Calu3 (cell line): ENCODE measurements at places on chromosomes 7 and 10.
A peak's percentile ranks its signal among the peaks of the same experiment; 100 is the strongest.

- peaks cover 5% of the 10 kb centered on the region for H3K36me3 ChIP-seq
- DNase-seq, result no peak
- peaks cover 29% of the 10 kb centered on the region for H3K27me3 ChIP-seq
- no peaks in the 10 kb centered on the region for H3K4me1 ChIP-seq
- H3K4me3 ChIP-seq, result no peak overlapping the region
Observed at GRCh38 chr10:86635402-86635801, 18.9 kb upstream of the OPN4 start.

DNA sequence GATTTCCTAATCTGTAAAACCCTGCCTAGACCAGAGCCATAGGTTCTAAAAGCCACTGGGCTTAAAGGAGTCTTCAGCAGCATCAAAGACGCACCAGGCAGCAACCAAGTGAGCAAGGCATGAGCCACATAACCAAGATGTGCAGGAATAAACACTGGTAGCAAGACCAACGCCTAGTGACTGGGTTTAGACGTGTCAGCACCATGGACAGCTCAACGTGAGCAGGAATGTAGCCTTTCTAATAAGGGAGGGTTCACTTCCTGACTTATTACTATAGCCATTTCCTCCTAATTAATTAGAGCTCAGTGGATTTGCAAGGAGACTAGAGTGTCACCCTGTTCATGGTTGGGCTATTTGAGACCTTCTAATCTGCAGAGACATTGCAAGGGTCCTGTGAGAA lies 223.7 kb downstream of the LHFPL3 start:
- H3K27ac ChIP-seq, result no peak overlapping the region
- peaks cover 11% of the 10 kb centered on the region for H3K27me3 ChIP-seq
- H3K4me1 ChIP-seq, result no peaks in the 10 kb centered on the region
- peak; percentile 34 for DNase-seq
- H3K36me3 ChIP-seq, result no peaks in the 10 kb centered on the region
- no peak overlapping the region for H3K4me3 ChIP-seq

GRCh38 chr7:97179454-97180104 lies 62.1 kb downstream of the SDHAF3 start:
- H3K36me3 ChIP-seq, result no peaks in the 10 kb centered on the region
- no peaks in the 10 kb centered on the region for H3K27me3 ChIP-seq
- no peaks in the 10 kb centered on the region for H3K4me1 ChIP-seq
- DNase-seq, result peak; percentile 35

DNA sequence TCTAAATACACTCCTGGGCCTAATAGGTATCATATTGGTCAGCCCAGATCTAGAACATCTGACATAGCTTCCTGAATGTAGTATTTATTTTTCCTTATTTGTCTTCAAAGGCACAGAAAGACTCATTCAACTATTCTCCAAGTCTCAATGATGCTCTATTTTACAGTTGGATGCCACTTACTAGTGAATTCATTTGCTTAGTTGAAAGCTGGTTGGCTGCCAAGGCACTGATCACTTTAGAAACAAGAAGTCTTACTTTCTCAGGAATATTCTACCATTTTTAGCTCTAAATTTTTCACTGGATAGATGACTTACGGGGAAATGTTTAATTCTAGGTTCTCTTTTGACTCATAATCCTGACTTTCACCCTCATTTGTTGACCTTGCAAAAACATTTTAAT lies 863.4 kb downstream of the SORCS1 start:
- DNase-seq, result no peak
- H3K4me1 ChIP-seq, result no peaks in the 10 kb centered on the region
- no peak overlapping the region for H3K4me3 ChIP-seq

- H3K27me3 ChIP-seq, result no peaks in the 10 kb centered on the region
- DNase-seq, result no peak
Observed at GRCh38 chr10:132588301-132589013, 50.9 kb downstream of the INPP5A start.

DNA sequence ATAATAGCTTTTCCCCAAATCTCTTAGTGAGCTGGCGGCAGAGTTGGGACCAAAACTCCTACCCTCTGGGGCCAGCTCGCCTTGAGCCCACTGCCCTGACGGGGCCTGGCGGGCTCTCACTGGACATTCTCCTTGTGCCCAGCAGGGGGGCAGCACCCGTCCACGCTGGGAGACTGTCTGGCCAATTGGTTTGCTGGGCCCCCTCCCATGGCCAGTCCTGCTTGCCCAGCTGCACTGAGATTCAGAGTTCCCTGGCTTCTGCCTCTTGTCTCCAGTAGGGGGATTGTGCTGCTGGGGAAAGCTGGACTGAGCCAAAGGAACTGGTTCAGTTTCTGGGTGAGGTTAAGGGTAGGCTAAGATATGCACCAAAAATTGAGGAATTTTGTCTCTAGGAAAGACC lies 59.8 kb downstream of the RAMP3 start:
- peaks cover 93% of the 10 kb centered on the region for H3K27me3 ChIP-seq
- no peak overlapping the region for H3K4me3 ChIP-seq
- no peaks in the 10 kb centered on the region for H3K36me3 ChIP-seq

DNA sequence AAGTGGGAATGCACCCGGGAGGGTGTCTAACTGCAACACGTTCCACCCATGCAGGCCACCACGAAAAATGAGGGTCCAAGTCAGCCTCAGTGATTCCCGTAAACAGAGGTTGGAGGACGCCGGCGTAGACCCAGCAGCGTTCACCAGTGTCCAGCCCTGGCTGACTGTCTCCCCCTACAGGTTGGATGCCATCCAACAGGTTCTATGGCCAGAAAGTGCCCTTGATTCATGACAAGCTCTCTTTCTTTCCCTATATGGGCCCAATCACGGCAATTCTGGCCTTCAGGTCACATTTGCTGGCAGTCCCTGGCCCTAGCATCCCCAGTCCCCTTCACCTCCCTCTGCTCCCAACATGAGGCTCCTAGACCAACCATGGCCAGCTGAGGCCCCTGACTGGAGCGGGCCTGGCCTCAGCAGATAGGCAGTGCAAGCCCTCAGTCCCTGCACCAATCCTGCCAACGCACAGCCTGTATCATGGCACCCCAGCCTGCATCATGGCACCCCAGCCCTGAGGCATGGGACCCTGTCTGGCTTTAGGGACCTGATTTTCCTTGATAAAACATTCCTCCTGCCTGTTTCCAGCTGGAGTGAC lies 227.4 kb downstream of the GRID1 start:
- peaks cover 27% of the 10 kb centered on the region for H3K27me3 ChIP-seq
- H3K4me3 ChIP-seq, result no peak overlapping the region
- H3K27ac ChIP-seq, result no peak overlapping the region
- no peaks in the 10 kb centered on the region for H3K36me3 ChIP-seq

- DNase-seq, result no peak
- no peak overlapping the region for H3K4me3 ChIP-seq
- no peaks in the 10 kb centered on the region for H3K36me3 ChIP-seq
- no peaks in the 10 kb centered on the region for H3K4me1 ChIP-seq
- H3K27me3 ChIP-seq, result peaks cover 17% of the 10 kb centered on the region
Observed at GRCh38 chr7:95322854-95323253, 1.5 kb downstream of the PON1 start.

GRCh38 chr7:36129048-36129534 lies 24.0 kb upstream of the EEPD1 start:
- H3K36me3 ChIP-seq, result peaks cover 10% of the 10 kb centered on the region
- peaks cover 38% of the 10 kb centered on the region for H3K4me1 ChIP-seq
- DNase-seq, result peak; percentile 70
- no peaks in the 10 kb centered on the region for H3K27me3 ChIP-seq
- peak overlapping the region; percentile 52 for H3K4me3 ChIP-seq

DNA sequence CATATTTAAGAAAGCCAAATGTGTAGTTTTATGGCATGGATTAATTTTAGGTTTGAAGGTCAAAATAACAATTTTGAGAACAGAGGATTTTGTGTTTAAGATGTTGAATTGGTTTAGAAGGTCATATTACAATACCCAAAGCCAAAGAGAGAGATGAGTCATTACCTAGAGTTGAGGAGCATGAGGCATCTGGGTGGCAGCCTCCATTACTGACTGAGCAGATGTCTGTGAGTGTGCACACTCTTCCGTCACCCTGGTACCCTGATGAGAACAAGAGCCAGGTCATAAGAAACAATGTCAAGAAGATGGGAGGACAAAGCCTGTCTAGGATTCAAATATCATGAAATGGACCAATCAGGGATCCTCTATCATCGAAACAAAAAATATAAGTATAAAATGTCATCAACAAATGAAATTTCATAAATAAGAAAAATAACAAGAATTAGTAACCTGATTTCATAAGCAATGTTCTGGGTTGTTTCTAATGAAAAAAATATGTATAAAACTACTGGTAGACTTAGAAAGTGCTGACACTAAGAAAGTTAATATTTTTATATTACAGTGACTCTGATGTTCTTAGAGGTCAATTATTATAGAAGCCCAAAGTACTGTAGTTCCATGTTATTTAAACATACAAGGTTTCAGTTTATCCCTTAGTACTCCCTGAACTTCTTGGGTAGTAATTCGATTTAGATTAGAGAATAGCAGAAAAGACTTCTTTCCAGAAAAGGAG lies 20.0 kb downstream of the CUBN start:
- no peak for DNase-seq
- no peak overlapping the region for H3K4me3 ChIP-seq
- no peak overlapping the region for H3K27ac ChIP-seq
- no peaks in the 10 kb centered on the region for H3K27me3 ChIP-seq
- peaks cover 32% of the 10 kb centered on the region for H3K4me1 ChIP-seq

DNA sequence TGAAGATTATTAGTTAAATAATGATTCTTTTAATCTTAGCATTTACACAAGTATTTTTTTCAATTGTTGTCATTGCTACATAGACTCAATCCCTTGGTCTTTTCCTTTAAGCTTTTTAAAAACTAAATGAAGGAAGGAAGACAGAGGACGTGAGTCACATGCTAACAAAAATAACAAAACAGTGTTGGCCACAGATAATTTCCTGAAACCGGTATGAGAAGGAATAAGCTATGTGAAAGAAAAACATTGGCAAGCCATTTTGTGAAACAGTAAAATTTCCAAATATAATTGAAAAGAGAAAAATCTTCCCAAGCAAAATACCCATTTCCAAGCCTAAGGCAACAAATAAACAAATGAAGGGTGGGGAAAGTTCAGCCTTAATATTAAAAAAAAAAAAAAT lies 223.0 kb downstream of the AHR start:
- H3K4me3 ChIP-seq, result peak overlapping the region; percentile 30

DNA sequence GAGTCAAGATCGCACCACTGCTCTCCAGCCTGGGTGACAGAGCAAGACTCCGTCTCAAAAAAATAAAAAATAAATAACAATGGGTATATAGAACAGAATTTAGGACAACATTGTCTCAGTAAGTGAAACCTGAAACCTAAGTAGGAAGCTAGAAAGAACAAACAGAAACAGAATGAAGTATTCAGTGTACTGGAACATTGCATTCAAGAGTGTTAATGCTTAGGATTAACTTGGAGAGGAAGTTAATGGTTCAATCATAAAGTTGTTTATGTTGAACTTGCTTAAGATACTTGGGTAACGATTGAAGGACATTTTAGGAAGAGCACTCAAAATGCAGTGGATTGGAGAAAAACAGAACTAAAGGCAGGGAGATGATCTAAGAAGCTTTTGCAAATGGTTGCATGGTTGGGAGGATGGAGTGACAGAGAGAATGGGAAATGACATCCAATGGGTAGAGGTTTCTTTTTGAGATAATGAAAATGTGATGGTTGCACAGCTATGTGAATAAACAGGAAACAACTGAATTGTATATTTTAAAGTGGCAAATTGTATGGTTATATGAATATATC lies 233.7 kb downstream of the ADK start:
- H3K36me3 ChIP-seq, result no peaks in the 10 kb centered on the region
- no peaks in the 10 kb centered on the region for H3K4me1 ChIP-seq
- H3K27me3 ChIP-seq, result no peaks in the 10 kb centered on the region
- DNase-seq, result no peak

DNA sequence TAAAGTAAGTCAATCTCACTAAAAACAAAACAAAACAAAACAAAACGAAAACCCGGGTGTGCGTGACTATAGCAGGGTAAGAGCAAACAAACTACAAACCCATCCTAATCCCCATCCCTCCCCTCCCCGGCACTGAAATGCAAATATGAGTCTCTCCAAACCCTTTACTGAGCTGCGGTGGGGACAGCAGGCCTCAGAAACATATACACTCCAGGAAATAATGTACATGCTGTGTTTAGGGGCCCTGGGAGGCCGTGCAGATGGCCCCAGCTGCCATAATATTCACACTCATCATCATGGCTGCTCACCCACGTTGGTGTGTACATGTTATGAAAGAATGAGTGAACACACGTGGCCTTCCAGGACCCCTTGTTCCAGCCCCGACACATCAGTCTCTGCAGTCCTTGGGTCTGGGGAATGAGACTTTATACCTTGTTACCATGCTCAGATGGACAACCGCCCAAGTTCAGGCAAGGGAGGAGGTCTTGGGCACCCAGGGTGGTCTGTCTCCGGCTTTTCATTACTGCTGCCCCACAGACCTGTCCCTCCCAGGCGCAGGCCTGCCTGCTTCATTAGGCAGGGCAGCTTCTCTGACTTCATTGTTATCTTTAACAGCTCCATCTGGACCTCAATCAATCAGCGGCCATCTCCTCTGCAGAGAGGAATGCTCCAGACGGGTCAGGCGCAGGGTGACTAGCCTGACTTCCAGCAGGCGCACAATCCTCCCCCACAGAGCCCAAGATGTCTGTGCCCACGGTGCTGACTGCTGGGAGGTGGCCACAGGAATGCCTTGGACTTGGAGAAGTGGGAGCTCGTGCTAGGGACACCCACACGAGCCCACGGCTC lies 20.6 kb downstream of the HSPA12A start:
- no peaks in the 10 kb centered on the region for H3K36me3 ChIP-seq
- no peak for DNase-seq
- H3K4me3 ChIP-seq, result no peak overlapping the region
- no peak overlapping the region for H3K27ac ChIP-seq
- peaks cover 8% of the 10 kb centered on the region for H3K4me1 ChIP-seq

- peaks cover 7% of the 10 kb centered on the region for H3K4me1 ChIP-seq
- no peak overlapping the region for H3K4me3 ChIP-seq
- no peak overlapping the region for H3K27ac ChIP-seq
- H3K36me3 ChIP-seq, result no peaks in the 10 kb centered on the region
Observed at GRCh38 chr7:120023494-120024167, 249.3 kb upstream of the KCND2 start.

- no peak overlapping the region for H3K4me3 ChIP-seq
- DNase-seq, result no peak
- H3K27ac ChIP-seq, result no peak overlapping the region
- peaks cover 18% of the 10 kb centered on the region for H3K27me3 ChIP-seq
- no peaks in the 10 kb centered on the region for H3K36me3 ChIP-seq
Observed at GRCh38 chr10:120098232-120098930, 205.9 kb downstream of the SEC23IP start.

DNA sequence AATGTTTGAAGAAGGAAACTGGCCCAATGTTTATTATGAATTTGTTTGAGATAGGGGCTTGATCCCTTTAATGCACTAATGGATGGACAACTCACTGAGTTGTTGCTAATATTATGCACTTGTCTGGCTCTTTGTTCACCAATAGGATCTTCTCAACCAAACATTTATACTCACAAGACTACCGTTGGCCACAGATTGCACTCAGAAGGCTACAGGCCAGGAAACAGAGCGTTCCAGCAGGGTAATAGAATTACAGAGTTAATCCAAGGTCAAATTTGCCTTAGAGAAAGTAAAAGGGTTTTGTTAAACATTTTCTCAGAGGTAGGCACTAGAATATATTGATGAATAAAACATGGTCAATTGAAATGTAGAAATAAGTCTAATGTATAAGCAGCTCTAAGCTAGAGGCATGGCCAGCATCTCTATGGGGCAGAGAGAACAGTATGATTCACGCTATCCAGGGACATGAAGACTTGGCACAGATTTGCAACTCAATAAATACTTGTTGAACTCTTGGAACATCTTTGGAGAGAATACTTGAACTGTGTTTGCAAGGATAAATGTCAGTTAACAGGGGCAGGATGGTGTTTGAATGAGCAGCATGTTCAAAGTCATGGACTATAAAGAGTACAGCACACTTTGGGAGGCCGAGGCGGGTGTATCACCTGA lies 606.9 kb downstream of the SORCS3 start:
- H3K27ac ChIP-seq, result no peak overlapping the region
- no peak overlapping the region for H3K4me3 ChIP-seq
- no peaks in the 10 kb centered on the region for H3K27me3 ChIP-seq
- H3K4me1 ChIP-seq, result no peaks in the 10 kb centered on the region
